Renal cortex interstitium (tissue), 15 donors: ENCODE measurements at places on chromosomes 7 and 10. TPM values are rescaled to one million over a fixed set of nuclear protein-coding genes. Genes with fewer than 3 reads are reported as not detected.

Gene INHBA
- polyA plus RNA-seq, result 5.6 TPM

Gene SFRP5
- 0.11 TPM for polyA plus RNA-seq

Gene PILRA
- polyA plus RNA-seq, result 8.0 TPM

Gene PNLIP
- polyA plus RNA-seq, result not detected

Gene HMX2
- 1.5 TPM for polyA plus RNA-seq

Gene TCAF2
- 2.3 TPM for polyA plus RNA-seq

Gene LHPP
- 24.8 TPM for polyA plus RNA-seq

Gene RPEL1
- 0.19 TPM for polyA plus RNA-seq

Gene HACD1
- polyA plus RNA-seq, result 14.6 TPM

Gene CCL24
- polyA plus RNA-seq, result not detected

Gene PRTFDC1
- polyA plus RNA-seq, result 33.5 TPM

Gene NODAL
- 0.45 TPM for polyA plus RNA-seq

Gene ACHE
- polyA plus RNA-seq, result 6.7 TPM

Gene POLL
- polyA plus RNA-seq, result 34.1 TPM

Gene SRGN
- polyA plus RNA-seq, result 20.1 TPM

Gene FFAR4
- polyA plus RNA-seq, result not detected

Gene AHCYL2
- polyA plus RNA-seq, result 35.0 TPM

Gene BLNK
- 36.3 TPM for polyA plus RNA-seq

Gene CNPY1
- not detected for polyA plus RNA-seq

Gene SLC26A5
- polyA plus RNA-seq, result 0.65 TPM

Gene AZGP1
- 67.1 TPM for polyA plus RNA-seq

Gene CYP17A1
- 0.66 TPM for polyA plus RNA-seq

Gene CPA4
- 0.14 TPM for polyA plus RNA-seq

Gene EPO
- polyA plus RNA-seq, result 0.38 TPM

Gene KCND2
- polyA plus RNA-seq, result 2.8 TPM

Gene ODAD2
- 0.73 TPM for polyA plus RNA-seq

Gene UMAD1
- 18.4 TPM for polyA plus RNA-seq

Gene SLC13A1
- 29.2 TPM for polyA plus RNA-seq

Gene NET1
- polyA plus RNA-seq, result 133 TPM

Gene PON1
- 3.6 TPM for polyA plus RNA-seq

Gene C10orf105
- polyA plus RNA-seq, result 0.18 TPM

Gene NPFFR1
- 0.14 TPM for polyA plus RNA-seq

Gene GDF2
- not detected for polyA plus RNA-seq

Gene HKDC1
- polyA plus RNA-seq, result 34.1 TPM

Gene SLC18A2
- polyA plus RNA-seq, result 1.1 TPM

Gene CFAP70
- polyA plus RNA-seq, result 22.8 TPM

Gene FGFBP3
- 2.9 TPM for polyA plus RNA-seq

Gene CHRM2
- 2.5 TPM for polyA plus RNA-seq

Gene CDHR1
- 0.73 TPM for polyA plus RNA-seq

Gene DENND2A
- 34.2 TPM for polyA plus RNA-seq

Gene TSPAN14
- polyA plus RNA-seq, result 93.3 TPM

Gene SPDYE2
- 4.5 TPM for polyA plus RNA-seq

Gene CYP2E1
- 1.7 TPM for polyA plus RNA-seq

Gene ATXN7L1
- 12.9 TPM for polyA plus RNA-seq

Gene ING3
- 44.5 TPM for polyA plus RNA-seq

Gene GPC2
- 14.0 TPM for polyA plus RNA-seq

Gene VWA2
- 1.6 TPM for polyA plus RNA-seq

Gene ANKRD30A
- not detected for polyA plus RNA-seq

Gene DDX56
- 131 TPM for polyA plus RNA-seq

Gene INMT
- polyA plus RNA-seq, result 0.86 TPM

Gene ATG9B
- polyA plus RNA-seq, result 4.2 TPM

Gene SAMD9
- polyA plus RNA-seq, result 5.2 TPM

Gene ASB10
- not detected for polyA plus RNA-seq

Gene COL1A2
- 944 TPM for polyA plus RNA-seq

Gene ZDHHC6
- polyA plus RNA-seq, result 73.1 TPM

Gene ENKUR
- 4.2 TPM for polyA plus RNA-seq
